AG04450 (cell line): ENCODE measurements at places on chromosomes 3 and 15. TPM values are rescaled to one million over a fixed set of nuclear protein-coding genes. Genes with fewer than 3 reads are reported as not detected.

Gene ZNF80
- polyA plus RNA-seq: not detected in 2 replicates

DNA sequence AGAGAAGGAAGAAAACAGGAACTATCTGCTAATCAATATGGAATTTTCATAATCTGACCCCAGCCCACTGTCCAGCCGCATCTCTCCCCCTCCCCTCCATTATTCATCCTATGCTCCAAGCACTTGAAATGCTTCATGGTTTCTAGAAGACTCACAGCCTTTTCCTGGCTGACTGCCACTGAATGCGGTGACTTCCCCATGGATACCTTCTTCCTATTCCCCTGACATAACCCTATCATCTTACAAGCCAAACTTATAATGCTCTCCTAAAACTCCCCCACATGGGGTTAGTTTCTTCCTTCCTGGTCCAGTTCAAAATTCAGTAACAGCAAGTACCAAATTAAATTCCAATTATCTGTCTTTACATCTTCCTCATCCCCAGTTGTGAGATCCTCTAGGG, 31.2 kb upstream of the PTX3 start:
- DNase-seq: peak; percentile 24

DNA sequence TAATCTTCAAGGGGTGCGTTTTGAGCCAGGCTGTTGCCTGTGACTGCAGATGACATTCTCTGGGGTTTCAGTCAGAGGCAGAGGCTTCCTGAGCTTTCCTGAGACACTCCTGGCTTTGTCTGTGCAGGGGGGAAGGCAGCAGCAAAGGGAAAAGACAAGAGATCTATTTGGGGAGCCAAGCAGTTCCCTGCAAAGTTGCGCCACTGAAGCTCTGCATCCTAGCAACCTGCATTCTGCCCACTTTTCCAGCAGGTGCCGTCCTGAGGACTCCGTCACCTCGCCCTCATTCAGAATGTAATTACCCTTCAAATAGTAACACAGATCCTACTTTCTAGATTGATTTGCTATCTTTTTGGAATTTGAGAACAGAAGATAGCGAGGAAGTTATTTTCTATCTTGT, 1.9 kb upstream of the TMEM158 start:
- no peak for DNase-seq

DNA sequence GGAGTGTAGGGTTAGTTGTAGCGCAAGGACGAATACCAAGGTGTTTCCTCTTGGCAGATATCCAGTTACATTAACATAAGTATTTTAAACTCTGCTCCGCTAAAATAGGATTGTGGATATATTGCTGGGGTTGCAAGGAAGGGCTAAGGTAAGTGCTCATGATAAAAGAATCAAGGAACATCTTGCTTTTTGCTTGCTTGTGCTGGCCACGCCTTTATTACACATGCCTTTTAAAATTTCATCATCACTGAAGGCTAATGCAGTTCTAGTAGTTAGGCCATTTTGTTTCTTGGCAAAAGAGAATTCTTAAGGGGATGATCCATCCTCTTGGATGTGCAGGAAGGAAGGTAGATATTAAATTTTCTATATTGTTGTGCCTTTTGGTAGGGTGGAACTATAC, 415.6 kb upstream of the TPM1 start:
- DNase-seq: no peak

DNA sequence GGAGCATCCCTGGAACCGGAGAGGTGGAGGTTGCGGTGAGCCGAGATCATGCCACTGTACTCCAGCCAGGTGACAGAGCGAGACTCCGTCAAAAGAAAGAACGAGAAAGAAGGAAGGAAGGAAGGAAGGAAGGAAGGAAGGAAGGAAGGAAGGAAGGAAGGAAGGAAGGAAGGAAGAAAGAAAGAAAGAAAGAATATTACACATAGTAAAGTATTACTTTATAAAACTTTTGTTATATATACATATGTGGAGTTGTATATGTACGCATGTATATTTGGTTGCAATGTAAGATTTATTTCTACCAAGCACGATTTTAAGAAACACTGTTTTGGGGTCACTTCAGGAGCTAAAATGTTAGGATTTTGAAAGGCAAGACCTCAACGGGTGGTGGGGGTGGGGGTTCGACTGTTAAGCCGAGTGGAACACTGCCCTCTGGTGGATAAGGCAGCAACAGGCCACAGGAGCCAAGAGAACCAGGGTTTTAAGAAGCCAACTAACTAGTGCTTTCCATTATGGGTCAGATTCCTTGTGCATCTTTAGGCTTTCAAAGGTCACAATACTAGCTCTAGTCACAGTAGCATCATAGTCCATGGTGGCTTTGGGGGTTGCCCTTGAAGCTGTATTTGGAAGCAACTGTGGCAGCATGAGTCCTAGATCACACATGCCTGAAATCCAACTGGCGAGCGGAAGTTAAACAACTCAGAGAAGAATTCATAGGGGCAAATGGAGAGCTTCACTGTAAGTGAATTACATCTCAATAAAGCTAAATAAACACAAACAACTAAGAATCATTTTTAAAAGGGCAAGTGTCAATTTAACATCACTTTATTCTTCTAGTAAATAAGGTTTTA, 22.5 kb downstream of the GLB1 start:
- DNase-seq: peak; percentile 43

GRCh38 chr3:186988806-186989205, 58.5 kb downstream of the ST6GAL1 start:
- no peak for DNase-seq

Gene DGKG
- polyA plus RNA-seq: 4.8 and 5.1 TPM in 2 replicates

Gene ESYT3
- polyA plus RNA-seq: 0.01 TPM in 1 of 2 replicates, not detected in the other

DNA sequence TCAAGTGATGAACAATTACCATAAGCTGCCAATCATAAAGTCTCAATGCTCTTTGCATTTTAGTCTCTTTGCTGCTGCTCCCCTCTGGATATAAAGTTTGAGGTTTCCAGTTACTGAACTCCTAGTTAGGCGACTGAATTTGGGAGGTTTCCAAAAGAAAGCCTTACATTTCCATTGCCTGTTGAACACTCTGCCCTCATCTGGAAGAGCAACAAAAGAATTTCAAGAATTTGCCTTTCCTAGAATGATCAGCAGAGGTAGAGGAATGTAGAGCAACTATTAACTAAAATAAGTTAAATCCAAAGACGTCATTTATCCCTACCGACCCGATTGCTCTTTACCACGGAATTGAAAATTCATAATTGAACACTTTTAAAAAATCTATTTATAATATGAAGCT, 53.4 kb upstream of the PRICKLE2 start:
- no peak for DNase-seq

Gene DALRD3
- polyA plus RNA-seq: 42.4 and 55.6 TPM in 2 replicates

DNA sequence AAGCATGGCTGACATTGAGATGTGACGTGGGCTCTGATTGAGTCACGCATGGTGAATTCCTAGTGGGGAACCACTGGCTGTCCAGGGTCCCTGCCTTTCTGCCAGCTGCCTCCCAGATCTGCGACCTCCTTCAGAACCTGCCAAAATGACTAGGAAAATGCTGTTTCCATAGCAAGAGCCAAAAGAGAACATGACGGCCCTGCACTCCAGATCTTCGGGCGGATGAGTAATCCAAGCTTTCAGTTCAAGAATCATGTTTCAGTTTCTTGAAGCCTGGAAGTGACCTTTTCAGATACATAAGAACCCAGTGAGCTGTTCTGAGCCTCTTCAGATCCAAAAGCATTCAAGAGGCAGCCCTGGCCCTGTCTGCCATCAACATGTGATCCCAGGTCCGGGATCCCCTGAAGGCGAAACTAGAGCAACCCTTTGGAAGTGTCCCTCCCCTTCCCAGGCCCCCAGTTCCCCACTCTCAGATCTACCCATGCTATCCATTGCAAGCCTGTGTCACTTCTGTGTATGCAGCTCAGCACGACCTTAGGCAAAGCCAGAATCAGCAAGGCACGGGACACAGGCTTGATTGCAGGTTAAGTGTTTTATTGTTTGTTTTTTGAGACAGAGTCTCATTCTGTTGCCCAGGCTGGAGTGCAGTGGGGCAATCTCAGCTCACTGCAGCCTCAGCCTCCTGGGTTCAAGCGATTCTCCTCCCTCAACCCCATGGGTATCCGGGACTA, 19.7 kb downstream of the ANKRD63 start:
- peak; percentile 18 for DNase-seq

Gene PLEKHO2
- 29.5 and 30.3 TPM in 2 replicates for polyA plus RNA-seq

- DNase-seq: no peak
These were observed 84.6 kb downstream of the CD47 start for GRCh38 chr3:108006077-108006771.

Gene FOXL2NB
- polyA plus RNA-seq: 0.04 and 0.05 TPM in 2 replicates

Gene SSUH2
- polyA plus RNA-seq: 0.09 and 0.12 TPM in 2 replicates

Gene MEX3B
- polyA plus RNA-seq: 6.3 TPM in 2 replicates

DNA sequence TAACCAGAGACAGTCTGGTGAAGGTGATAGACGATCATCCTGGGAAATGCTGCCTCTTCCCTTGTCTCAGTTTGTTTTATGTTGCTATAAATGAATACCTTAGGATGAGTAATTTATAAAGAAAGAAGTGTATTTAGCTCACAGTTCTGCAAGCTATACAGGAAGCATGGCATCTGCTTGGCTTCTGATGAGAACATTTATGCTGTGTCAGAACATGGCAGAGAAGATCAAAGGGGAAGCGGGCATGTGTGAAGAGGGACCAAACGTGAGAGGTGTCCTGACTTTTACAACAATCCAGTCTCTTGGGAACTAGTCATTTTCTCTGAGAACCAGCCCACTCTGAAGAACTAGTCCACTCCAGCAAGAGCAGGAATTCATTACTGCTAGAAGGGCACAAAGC, 9.6 kb downstream of the CMC1 start:
- no peak for DNase-seq

GRCh38 chr3:38554127-38554827, 58.1 kb downstream of the EXOG start:
- DNase-seq: no peak

DNA sequence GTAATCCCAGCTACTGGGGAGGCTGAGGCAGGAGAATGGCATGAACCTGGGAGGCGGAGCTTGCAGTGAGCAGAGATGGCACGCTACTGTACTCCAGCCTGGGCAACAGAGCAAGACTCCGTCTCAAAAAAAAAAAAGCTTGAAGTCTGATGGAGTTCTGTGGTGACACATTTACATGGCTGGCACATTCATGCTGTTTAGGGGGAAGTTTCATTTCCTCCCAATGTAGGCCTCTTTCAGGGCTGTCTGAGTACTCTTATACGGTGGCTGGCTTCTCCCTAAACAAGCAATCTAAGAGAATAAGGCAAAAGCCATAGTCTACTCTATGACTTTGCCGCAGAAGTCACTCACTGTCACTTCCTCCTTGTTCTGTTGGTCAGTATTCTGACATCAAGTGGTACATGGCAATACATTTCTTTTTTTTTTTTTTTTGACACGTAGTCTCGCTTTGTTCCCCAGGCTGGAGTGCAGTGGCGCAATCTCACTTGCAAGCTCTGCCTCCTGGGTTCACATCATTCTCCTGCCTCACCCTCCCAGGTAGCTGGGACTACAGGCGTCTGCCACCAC, 41.2 kb downstream of the OIP5 start:
- DNase-seq: no peak

DNA sequence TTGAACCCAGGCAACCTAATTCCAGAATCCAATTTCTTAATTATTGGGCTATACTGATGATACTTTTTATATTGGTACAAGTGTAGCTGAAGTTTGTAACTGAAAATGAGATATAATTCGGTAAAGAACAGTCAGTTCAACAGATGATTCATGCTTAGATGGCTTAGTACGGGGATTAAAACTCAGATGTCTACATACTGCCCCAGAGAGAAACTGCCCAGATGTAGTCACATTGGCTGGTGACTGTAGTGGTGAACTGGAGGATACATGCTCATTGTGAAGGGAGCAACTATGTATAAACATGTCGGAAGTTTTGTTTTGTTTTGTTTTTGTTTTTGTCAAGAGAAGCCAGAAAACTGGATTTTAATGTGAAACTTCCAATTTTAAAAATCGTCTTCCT, 179.6 kb downstream of the ADAMTSL3 start:
- no peak for DNase-seq

Gene NOX5
- polyA plus RNA-seq: 0.15 TPM in 2 replicates

DNA sequence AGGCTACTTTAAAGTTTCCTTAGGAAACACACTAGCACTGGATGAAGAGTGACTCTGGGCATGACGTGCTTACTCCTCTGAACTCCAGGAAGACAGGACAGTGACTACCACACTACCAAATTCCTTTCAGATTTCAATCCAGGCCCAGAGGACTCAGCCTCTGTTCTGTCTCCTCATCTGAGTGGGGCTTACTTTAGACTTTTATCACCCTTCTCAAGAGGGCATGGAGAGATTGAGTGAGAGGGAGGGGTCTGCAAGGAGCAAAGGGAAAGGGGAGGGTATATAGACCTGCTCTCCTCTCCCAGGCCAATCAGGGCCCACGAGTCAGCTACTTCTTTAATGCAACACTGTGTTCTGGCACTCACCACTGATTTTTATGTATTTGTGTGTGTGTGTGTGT, 29.4 kb upstream of the RSL24D1 start:
- no peak for DNase-seq

- DNase-seq: no peak
These were observed 96.4 kb upstream of the IL12A start for GRCh38 chr3:159892171-159892795.

GRCh38 chr15:66831801-66832390, 129.9 kb downstream of the SMAD6 start:
- DNase-seq: no peak

Gene ECE2
- not detected in 2 replicates for polyA plus RNA-seq

DNA sequence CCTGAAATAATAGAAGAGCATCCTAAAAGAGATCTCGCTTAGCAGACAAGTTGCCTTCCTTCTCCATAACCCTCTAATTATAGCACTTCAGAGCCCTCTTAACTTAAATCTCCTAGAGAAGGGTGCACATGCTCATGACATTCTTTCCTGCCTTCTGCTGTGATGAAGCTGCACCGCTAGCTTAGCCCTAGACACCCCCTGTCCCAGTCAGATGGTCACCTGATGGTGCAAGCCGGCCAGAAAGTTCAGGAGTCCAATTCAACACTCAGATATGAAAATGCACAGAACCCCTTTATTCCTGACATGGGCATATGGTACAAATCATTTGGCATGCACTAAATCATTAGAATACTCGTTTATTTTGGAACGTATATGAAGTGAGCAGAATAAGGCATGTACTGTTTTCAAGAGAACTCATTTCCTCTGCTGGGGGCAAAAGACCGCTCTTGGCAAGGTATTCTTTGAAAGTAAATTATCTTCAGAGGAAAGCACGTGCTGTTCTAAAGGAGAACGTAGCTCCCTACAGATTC, 420.4 kb upstream of the PROK2 start:
- no peak for DNase-seq

GRCh38 chr15:36495456-36495991, 83.9 kb upstream of the CDIN1 start:
- no peak for DNase-seq

DNA sequence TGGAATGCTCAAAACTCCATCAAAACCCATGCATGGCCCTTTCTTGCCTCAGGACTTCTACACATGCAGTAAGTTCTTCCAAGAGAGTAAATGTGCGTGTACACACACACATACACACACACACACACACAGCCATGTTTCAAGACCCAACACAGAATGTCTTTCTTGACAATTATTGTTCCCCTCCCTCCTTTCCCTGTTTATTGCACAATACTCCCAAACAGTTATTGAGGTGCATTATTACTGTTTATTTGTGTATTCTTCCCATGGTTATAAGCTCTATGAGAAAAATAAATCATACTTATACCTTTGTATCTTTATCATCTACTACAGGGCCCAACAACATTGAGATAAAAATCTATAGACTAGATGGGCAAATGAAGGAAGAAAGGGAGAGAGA, 523.8 kb upstream of the NAALADL2 start:
- no peak for DNase-seq
